ENCODE measurements at places on chromosomes 4 and X.

DNA sequence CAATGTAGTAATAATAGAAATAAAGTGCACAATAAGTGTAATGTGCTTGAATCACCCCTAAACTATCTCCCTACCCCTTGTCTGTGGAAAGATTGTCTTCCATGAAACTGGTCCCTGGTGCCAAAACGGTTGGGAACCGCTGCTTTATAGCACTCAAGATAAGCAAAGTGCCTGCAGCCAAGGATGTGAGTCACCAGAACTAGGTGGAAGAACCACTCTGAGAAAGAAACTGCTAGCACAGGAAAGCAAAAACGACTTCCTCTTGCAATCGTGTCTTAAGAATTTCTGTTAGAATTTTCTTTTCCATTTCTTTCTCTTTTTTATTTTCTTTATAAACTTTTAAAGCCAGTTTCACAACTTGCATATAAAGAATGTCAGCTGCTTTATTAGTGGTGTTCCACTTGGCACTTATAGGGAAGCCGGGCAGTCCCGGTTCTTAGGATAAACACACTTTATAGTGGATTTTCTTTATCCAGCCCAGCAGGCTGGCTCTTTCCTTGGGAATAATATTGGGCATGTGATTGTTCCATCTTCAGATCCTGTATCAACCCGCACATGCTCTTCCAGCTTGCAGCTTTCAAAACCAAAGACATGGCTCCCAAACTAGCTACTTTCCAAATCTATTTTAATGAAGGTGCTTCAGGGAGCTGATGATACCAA, 32.3 kb upstream of the CXCL8 start:
- no peak for DNase-seq

DNA sequence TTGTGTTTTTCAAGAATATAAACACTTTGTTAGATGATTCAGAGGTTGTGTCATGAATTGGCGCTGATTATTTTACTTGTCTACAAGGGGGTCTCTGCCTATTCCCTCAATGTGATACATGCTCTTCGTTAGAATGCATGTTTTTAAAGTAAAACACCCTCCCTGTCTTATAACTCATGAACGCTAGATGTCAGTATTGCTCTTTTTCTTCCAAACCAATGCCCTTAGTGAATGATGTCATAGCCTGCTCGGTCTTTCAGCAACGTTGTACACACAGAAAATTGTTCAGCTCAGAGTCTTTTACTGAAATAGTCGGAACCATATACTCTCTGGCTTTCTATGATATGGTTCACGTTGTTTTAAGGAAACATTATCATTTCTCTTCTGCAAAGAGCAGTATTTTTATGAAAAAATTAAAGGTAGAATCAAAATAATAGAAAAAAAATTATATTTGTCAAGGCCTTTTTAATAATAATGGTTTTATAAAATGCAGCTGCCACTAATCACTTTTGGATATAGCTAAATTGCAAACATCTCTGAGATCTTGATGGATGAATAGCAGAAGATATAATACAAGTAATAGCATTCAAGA, 292.9 kb downstream of the TLL1 start:
- no peak for DNase-seq

- no peak for DNase-seq
These were observed 97.2 kb upstream of the NR3C2 start for GRCh38 chr4:148539387-148539786.

- DNase-seq = no peak
These were observed 28.1 kb downstream of the SMIM10L2A start for GRCh38 chrX:135449637-135450550.

- no peak for DNase-seq
These were observed 568 bp upstream of the CASP6 start for GRCh38 chr4:109703664-109704361.

DNA sequence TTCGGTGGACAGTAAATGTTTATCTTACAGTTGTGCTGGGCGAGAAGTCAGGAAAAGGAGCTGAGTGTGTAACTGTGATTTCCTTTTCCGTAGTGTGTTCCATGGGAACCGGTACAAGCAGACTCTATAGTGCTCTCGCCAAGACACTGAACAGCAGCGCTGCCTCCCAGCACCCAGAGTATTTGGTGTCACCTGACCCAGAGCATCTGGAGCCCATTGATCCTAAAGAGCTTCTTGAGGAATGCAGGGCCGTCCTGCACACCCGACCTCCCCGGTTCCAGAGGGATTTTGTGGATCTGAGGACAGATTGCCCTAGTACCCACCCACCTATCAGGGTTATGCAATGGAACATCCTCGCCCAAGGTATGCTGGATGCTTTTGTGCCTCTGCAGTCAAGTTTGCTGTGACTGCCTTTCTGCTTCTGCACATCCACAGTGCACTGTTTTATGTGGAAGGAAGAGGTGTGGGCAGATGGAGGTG, 27.4 kb downstream of the NOCT start:
- DNase-seq = no peak

GRCh38 chrX:111164728-111165127, 68.7 kb downstream of the PAK3 start:
- DNase-seq = no peak

- no peak for DNase-seq
These were observed 11.6 kb downstream of the LPAR4 start for GRCh38 chrX:78759081-78759480.

DNA sequence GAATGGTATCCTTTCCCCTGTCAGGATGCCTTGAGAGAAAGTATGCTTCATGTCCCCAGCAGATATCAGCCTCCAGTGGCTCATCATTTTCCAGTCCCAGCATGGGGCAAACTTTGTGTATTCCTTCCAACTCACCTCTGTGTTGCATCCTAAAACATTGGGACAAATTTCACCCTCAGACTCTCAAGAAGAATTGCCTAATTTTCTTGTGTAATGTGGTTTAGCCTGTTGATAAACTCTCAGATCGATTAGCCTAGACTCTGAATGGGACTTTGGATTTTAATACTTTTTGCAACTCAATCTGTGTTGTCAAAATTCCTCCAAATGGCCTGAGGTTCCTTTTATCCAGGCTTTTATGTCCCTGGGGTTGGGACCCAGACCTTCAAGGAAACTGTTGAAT, 805.3 kb downstream of the C4orf33 start:
- no peak for DNase-seq

DNA sequence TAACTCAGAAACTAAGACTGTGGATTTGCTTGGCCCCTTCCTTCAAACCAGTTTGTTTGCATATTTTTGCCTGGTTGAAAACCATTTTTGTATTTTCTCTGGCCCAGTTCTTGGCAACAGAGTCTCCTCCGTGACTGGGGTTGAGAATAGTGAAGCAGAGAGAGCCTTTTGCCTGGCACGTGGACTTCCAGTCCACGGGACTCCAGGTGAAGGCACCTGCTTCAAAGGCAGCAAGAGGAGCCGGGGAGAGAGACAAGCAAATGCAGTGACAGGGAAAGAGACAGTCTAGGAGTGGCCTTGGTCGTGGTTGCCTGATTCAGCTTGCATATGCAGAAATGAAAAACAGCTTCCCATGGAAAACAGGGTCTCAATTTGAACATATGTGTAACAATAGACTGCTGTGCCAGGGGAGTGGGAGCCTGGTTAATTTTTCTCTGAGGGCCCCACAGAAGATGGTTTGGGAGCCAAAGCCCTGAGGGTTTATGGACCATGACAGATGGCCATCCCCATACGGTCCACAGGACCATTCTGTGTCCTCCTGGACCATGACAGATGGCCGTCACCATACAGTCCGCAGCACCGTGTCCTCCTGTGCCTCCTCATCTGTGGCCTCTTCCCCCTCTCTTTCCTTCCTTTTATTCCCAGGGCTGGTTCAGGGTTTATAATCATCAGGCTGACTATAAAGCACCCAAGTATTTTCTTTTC, 272.2 kb upstream of the RASGEF1B start:
- no peak for DNase-seq

DNA sequence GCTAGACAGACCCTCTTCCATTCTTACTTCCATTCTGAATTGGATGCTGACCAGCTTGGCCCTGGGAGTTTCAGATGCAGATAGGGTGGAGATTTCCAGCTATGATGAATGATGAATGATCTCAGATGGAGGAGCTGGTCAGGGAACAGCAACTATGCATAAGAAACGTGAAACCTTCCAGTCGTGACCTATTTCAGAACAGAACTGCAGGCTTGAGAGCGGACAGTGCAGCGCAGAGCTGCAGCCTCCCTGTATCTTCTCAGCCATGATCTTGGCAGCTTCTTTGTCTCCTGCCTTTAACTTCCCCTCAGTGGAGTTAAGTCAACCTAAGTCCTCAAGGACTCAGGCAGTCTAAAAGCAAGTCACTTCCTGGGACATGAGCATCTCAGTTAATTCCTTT, 43.3 kb upstream of the HAND2 start:
- no peak for DNase-seq

DNA sequence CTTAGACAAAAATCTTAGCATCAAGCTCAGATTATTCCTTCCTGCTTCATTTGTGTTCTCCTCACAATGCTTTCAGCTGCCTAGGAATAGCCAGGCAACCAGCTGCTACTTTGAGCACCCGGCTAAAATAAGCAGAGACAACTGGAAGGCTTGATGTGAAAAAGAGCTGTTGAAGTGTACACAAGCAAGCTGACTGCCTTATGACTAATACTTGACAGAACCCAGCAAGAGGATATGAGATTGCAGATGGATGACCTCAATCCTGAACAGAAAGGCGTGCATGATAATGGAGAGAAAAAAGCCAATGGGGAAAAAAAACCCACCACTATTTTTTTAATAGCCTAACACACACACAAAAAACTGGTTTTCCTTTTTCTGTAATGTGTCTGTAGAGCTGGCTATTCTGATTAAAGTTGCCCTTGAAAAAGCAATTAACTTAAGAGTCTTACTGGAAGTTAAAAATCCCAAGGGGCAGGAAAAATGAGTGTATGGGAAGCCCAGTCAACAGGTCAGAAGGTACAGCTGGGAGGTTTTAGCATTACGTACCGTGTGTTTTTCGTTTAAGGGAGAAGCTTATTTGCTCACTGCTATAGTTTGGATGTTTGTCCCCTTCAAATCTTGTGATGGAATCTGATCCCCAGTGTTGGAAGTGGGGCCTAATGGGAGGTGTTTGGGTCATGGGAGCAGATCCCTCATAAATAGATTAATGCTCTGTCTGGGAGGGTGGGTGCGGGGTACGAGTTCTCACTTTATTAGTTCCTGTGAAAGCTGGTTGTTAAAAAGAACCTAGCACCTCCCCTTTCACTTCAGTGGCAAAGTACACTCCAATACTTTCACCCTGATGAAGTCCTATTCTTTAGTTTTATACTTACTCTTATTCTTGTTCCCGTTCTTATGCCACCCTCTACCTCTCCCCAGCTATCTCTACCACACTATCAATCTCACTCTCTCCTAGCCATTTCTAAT, 37.1 kb upstream of the HERC6 start:
- no peak for DNase-seq

DNA sequence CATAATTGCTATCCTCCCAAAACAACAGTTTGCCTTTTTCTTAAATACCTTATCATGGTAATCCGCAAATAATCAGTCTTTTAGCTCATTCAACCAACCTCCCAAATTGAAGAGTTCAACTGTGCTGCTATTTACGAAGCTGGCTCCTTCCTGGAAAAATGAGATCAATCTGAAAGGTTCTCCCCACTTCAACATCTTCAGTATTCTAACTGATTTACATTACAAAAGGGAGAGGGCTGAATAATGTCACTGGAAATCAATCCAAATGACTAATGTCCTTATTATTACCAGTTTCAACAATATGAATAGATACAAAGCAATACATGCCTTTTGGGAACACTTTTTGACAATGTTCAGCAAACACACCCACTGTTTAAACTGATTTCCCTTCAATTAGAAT, 86.2 kb downstream of the WNK3 start:
- DNase-seq = no peak

DNA sequence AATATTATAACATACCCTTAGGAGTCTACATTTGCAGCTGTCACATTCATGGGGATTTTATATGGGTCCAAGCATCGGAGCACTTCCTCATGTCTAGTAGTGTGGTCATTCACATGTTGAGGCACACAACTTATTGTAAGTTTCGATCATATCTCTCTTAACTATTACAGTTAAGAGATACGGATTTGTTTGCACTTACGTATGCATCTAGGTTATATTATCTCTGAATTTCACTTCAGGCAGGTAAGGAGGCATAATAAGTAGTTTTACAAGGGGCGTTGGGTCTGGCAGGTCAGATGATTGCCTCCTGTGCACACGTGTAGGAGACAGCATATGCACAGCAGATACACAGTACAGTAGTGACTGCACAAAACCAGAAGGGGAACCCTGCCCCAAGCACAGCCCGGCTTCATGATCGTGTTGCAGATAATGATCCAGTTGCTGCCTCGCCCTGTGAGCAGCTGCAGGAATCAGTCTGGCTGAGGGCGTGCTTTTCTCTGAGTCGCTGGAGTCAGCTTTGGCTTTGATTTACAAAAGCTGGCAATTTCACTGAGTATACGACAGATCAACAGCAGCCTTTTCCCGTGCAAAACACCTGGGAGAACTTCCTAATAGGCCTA, 302.9 kb upstream of the GATB start:
- DNase-seq = no peak

- no peak for DNase-seq
These were observed 492 bp upstream of the HDAC8 start for GRCh38 chrX:72573158-72573511.

DNA sequence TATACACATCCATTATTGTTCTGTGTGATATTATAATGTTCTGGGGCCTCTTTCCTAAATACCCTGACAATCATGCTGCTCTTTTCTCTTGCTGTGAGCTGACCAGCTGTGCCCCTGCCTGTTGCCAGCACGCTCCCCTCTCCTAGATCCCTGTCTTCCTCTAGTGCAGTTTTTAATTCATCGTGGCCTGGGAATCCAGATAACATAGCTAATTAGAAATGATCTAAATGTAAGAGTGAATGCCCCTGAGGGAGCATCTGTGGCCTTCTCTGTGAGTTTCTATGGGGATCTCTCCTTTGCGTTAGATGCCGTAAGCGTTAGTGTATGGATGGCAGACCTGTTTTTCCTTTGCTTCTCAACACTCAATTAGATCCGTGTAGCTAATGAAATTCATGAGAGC, 434.3 kb downstream of the SPRY1 start:
- no peak for DNase-seq

- no peak for DNase-seq
These were observed 7.0 kb upstream of the TMSB4X start for GRCh38 chrX:12967711-12968465.

DNA sequence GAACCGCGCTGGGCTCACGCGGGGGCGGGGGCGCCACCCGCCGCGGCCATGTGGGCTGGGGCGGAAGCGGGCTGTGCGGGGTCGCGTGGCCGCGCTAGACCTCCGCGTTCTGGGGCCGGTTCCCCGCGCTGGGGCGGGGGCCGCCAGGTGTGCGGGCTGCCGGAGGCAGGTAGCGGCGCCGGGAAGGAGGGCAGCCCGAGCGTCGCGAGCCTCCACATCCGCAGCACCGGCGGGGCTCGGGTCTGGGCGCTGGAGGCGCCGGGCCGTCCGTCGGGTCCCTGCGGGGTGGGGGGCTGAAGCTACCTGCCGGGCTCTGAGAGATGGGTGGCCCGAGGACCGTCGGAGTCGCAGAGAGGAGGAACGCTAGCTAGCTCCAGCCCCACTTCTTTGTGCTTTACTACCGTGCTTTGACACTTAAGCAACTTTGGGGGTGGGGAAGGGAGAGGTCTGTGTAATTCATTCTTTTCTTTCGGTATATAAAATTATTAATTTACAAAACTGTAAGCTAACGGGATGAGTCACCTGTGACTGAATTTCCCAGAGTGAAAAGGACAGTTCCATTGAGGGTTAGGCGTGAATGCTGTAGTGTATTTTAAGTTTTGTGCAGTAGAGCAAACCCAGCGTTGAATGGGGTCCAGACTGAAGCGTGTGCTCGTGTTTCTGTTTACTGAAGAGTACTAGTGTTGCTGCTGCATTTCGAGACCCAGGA, 689 bp downstream of the METAP1 start:
- DNase-seq = no peak
